ENCODE measurements at places on chromosomes 6 and 20.

- no peak for DNase-seq
These were observed 114.7 kb downstream of the EDN3 start for GRCh38 chr20:59414936-59415623.

DNA sequence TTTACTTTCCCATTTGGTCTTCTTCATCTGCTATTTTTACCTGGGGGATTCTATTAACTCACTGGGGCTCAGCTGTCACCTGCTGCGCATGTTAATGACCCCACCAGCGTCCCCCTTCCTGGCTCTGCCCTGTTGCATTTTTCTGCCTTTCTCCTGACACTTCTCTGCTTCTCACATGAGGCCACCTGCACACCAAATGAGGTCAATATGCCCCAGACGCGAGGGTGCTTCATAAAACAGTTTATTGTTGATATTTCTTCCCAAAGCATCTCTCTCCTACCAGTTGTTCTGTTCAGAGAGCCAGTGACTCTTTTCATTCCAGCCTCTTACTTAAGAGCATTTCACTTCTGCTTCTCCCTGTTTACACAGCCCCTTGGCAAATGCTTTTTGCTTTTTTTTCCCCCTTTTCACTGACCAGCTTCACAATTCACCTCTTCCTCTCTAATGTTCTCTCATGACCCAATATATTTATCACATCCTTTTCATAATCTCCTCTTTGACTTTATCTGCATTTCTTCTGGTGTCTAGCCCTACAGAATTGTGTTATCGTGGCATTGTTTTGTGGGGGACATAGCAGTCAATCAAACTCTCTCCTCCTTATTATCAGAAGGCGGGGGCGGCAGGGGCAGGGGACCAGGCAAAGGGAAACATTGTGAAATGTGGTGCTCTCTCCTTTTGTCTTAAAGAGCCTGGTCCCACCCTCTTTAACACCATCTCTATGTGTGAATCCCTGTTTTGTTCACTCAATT lies 545.8 kb upstream of the CITED2 start:
- DNase-seq: no peak

GRCh38 chr6:87671555-87672029 lies 30.4 kb downstream of the AKIRIN2 start:
- no peak for DNase-seq

DNA sequence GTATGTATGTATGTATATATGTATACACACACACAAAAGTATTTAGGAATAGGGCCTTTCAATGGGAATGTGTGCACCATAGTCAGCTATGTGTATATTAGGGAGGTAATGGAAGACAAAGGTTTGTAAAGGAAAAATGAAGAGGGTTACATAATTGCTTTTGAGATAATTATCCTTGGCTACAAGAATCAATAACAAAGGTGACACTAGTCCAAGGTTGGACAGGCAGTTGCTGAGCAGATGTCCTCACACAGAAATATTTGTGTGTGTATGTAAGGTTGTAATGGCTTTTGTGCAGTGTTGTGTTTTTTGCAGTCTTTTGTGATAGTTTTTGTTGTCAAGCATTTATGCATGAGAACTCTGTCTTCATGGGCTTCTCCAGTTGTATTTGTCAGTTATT lies 157.9 kb upstream of the MARCKS start:
- DNase-seq: no peak

- no peak for DNase-seq
These were observed 36.5 kb upstream of the RFPL4B start for GRCh38 chr6:112310439-112311125.

GRCh38 chr6:32116674-32117073 lies 7.5 kb upstream of the TNXB start:
- DNase-seq: no peak

GRCh38 chr6:6640926-6641325 lies 52.4 kb downstream of the LY86 start:
- DNase-seq: no peak

DNA sequence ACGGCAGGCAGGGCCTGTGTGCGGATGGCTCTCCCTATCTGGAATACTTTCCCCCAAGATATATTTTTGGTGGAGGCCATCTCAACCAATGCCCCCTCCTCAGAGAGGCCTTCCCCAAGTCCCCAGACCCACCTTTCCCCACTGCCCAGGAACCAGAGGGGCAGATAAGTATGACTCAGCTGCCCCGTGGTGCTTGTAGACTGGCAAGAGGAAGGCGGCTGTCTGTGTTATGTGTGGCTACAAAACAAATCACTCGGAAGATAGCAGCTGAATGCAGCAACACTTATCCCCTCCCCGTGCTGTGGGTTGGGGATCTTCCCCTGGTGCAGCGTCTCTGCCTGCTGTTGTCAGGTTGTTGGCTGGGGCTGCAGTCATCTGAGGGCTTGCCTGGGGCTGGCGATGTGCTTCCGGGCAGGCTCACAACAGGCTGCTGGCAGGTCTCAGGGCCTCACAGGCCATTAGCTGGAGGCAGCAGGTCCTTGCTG lies 7.1 kb downstream of the NPEPL1 start:
- no peak for DNase-seq

DNA sequence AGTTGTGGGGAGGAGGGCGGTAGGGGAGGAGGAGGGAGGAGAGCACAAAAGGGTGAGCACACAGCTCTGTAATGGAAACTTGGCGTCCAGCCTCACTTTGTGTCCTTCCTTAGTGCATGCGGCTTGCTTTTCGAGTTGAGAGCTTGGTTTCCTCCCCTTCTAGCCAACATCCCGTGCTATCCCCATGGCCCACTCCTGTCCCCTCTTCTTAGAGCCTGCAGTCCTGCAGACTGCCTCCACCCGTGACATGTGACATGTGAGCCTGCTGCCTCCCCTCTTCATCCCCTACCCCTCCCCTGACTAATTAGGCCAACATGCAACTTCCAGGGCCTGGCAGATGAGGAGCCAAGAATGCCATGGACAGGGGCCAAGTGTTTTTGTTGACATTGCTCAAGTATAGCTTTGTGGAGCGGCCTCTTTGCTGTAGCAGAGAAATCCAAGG lies 63.2 kb downstream of the SLC24A3 start:
- no peak for DNase-seq

- no peak for DNase-seq
These were observed 6.8 kb downstream of the CDKN1A start for GRCh38 chr6:36685166-36685924.

- DNase-seq: no peak
These were observed 46.6 kb downstream of the SCGN start for GRCh38 chr6:25698631-25699030.

DNA sequence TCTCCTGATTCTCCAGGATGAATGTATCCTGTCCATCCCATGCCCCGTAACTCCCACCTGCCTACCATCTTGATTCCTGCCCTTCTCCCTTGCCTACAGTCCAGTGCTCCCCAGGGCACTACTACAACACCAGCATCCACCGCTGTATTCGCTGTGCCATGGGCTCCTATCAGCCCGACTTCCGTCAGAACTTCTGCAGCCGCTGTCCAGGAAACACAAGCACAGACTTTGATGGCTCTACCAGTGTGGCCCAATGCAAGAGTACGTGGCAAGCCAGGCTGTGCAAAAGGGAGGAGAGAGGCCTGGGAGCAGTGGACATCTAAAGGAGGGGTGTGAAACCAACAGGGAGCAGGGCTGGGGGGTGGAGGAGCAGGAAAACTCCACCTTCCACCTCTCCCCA lies 15.0 kb upstream of the ZNF76 start:
- no peak for DNase-seq

GRCh38 chr6:29995340-29995777 lies 53.0 kb downstream of the HLA-A start:
- peak; percentile 30 for DNase-seq

DNA sequence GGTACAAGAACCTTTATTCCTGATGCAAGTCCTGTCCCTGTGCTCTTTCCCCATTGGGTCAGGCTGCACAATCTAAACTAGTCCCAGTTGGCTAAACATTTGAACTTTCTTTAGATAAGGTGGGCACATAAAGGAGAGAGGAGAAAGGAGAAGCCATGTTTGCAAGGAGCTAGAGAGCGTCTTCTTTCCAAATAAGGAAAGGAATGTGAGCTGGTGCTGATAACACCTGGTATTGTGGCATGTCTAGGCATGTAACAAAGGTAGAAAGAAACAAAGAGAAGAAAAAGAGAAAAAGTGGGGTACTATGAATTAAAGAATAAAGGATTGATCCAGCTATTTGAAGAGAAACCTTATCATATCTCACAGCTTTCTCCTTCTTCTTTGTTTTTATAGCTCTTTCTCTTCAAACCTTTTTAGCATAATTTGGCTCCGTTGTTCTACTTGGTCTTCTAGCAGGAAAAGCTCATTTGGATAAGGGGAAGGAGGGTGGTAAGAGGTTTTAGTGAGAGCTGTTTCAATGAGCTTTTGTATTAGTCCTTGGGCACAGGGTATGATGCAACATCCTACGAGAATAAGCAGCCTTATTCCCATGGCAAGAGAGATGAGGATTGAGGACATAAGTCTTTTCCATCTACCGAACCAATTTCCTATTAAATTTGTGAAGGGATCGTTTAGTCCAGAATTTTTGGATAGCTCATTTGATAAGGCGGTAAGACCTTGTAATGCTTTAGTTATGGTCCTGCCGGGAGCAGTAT lies 415.5 kb upstream of the MAN1A1 start:
- no peak for DNase-seq

GRCh38 chr6:137704802-137705159 lies 162.3 kb upstream of the TNFAIP3 start:
- DNase-seq: no peak

DNA sequence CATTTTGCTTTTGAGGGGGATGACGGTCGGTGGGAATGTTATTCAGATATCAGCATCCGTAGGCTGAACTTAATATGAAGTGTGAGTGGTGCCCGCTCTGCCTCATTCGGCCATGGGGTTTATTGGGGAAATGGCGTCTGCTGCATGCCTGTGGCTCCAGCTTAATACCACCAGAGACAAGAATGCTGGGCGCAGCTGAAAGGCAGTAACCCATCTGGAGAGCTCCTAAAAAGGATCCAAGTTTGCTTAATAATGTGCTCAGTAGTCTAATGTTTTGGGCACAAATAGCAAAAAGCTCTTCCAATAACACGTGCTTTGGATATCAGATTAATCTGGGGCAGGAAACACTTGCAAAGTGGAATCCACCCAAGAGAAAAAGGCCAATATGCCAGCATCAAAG lies 273.0 kb upstream of the TAB2 start:
- DNase-seq: no peak

DNA sequence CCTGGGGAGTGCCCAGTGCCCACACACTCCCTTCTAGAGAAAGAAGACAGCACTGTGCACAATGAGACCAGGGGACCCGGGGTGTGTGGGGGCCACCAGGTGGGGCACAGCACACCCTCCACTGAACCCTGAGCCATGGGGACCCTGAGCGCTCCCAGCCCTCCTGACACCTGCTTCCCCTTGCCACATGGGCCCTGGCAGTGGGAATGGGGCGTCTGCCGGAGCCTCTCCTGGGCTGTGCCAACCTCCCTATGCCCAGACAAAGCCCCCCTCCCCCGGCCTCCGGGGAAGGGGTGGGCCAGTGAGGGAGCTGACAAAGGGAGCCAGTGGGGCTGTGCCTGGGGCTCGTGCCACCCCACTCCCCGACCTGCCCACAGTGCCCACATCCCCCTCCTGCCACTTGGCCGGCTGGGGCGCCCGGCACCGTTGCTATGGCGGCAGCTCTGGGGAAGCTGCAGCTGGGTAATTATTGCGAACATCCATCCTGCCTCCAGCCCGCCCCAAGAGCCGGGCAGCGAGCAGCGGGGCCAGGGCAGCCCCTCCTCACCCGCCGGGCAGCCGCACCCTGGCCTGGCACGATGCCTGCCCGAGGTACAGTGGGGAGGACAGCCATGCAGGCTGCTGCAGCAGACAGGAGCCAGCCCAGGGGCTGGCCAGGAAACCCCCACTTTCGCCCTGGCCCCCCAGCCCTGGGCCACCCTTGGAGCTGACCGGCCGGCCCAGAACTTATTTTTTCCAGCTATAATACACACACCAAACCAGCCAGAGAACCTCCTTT lies 41.9 kb upstream of the NOL4L start:
- peak; percentile 1 for DNase-seq

- DNase-seq: no peak
These were observed 26.4 kb downstream of the ZNF391 start for GRCh38 chr6:27414996-27415395.

- peak; percentile 42 for DNase-seq
These were observed 51.8 kb downstream of the CLIC5 start for GRCh38 chr6:45963896-45964295.

GRCh38 chr6:98286620-98287019 lies 547.8 kb upstream of the POU3F2 start:
- no peak for DNase-seq

- no peak for DNase-seq
These were observed 48.7 kb upstream of the ERVFRD-1 start for GRCh38 chr6:11160199-11160598.

DNA sequence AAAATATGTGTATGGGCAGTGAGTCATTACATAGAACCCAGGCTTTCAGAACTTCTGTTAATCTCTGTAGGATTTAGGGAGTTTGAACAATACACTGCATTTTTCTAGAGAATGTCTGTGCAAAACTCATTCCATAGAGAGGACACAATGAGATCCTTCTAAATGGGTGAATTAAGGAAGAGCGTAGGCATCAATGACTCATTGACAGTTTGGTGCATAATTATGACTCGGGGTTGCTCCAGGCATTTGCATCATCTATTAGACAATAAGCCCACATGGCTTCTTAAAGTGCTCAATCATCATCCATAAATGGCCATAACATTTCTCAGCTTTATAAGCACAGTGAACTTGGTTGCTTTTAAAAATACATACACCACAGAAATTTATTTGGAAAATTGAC lies 625.5 kb downstream of the CDH26 start:
- no peak for DNase-seq

- no peak for DNase-seq
These were observed 31.8 kb upstream of the EMILIN3 start for GRCh38 chr20:41398408-41398807.

- DNase-seq: peak; percentile 17
These were observed 21.3 kb downstream of the PLCB1 start for GRCh38 chr20:8153281-8153908.
